Kidney (tissue), 22 donors: ENCODE measurements at places on chromosomes 11 and 22.

- DNase-seq = no peak
Measured at GRCh38 chr22:18994701-18995326, 58.7 kb upstream of the PRODH start.

GRCh38 chr22:17477391-17477833 is 85.9 kb upstream of the SLC25A18 start:
- DNase-seq = no peak

GRCh38 chr11:85809191-85809590 is 1.8 kb downstream of the SYTL2 start:
- DNase-seq = no peak

DNA sequence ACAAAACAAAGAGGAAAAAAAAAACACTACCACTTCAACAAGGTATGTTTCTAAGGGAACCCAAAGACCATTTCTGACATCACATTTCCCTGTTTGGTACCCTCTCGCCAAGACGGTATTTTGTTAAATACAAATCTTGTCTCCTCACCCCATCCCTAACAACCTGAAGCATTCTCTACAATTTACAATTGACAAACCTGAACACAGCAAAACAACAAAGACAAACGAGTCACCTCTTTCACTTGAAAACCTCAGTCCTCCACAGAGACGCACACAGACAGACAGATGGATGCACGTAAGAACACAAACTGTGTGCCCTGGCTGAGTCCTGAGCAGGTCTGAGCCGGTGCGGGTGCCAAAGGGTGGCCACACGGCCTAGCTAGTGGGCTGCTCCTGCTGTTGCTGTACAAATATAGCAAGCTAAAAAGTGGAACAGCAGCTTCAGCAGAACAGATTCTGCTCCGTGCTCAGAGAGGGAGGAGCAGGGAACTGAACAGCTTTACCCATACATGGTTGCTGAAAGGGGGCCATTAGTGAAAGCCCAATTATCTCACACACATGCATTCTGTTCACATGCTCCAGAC is 28.5 kb downstream of the CELF1 start:
- no peak for DNase-seq

DNA sequence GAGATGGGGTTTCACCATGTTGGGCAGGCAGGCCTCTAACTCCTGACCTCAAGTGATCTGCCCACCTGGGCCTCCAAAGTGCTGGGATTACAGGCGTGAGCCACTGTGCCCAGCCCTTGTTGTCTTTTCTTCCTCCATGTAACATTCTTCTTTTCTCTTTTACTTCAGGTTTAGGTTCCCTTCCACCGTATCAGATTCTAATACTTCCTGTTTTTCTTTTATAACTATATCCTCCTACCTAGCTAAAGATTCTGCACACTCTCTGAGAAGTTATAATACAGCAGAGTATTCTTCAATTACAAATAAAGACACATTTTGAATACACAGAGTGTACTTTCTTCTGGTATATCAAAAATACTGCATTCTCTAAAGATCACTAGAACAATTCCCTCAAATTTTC is 33.2 kb upstream of the GAB2 start:
- DNase-seq = no peak

DNA sequence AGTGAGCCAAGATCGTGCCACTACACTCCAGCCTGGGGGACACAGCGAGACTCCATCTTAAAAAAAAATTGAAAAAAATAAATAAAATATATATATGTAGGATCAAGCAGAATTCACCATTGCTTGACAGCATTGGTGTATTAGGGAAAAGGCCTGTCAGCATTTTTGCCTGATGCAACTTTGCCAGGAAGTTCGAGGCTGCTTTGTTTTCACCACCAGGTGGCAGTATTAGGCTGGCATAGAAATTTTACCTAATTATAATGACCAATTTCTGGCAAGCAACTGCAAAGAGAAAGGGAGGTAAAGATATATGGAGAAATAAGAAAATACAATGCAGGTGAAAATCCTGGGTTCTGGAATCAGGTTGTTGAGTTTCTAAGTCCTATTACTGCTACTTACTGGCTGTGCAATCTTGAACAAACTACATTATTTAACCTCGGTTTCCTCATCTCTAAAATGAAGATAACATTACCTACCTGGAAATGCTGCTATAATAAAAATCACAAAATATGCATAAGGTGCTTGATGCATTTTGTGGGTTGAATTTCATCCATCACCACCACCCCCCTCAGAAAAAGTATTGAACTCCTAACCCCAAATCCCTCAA is 24.7 kb downstream of the LAYN start:
- DNase-seq = no peak

- no peak for DNase-seq
Measured at GRCh38 chr22:27676545-27677213, 124.9 kb downstream of the MN1 start.

- peak; percentile 59 for DNase-seq
Measured at GRCh38 chr11:77088236-77089003, 14.2 kb upstream of the OMP start.

DNA sequence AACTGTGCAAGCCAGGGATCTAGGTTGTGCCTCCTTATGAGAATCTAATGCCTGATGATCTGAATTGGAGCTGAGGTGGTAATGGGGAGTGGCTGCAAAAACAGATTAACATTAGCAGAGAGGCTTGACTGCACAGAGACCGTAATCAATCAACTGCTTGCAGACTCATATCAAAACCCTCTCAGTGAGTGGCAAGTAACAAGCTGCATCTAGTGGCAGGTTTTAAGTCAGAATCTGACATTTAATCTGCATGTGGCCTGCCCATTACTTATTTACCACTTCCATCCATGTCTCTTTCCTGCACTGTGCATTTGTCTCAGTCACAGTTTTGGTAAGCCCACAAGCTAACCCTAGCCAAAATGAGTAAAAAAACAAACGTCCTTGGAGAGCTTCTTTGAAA is 11.2 kb downstream of the C11orf58 start:
- no peak for DNase-seq

GRCh38 chr11:133577403-133577802 is 45.1 kb upstream of the OPCML start:
- DNase-seq = no peak

DNA sequence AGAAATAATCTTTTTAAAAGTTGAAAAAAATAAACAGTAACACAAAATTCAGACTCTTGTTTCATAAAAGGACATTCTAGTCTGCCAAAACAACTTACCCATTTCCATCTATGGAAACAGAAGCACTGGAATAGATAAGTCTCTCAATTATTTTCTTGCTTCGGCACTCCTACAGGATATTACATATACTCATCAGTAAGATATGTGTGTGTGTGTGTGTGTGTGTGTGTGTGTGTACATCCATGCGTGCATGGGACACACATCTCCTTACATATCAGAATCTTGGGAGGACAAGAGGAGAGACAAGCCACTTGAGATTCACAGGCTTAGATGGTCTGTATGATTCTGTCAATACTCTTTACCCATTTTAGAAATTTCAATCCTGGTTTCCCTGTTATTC is 144.6 kb downstream of the ATG16L2 start:
- no peak for DNase-seq

DNA sequence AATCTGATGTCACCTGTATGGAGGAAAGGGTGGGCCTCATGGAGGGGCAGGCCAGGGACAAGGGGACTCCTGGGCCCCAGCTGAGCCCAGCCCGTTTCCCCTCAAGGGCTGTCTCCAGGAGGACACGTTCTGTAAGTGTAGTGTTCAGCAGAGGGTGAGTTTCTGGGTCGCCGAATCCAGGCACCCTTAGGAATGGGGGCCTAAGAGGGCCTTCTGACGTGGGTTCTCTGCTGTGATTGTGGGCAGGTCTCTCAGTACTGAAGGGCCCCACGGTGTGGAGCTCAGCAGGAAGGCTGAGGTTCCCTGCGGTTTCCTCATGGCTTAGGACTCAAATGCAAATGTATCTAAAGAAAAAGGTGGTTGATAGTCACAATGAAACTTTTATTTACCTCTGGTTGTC is 6.5 kb downstream of the PTDSS2 start:
- no peak for DNase-seq

DNA sequence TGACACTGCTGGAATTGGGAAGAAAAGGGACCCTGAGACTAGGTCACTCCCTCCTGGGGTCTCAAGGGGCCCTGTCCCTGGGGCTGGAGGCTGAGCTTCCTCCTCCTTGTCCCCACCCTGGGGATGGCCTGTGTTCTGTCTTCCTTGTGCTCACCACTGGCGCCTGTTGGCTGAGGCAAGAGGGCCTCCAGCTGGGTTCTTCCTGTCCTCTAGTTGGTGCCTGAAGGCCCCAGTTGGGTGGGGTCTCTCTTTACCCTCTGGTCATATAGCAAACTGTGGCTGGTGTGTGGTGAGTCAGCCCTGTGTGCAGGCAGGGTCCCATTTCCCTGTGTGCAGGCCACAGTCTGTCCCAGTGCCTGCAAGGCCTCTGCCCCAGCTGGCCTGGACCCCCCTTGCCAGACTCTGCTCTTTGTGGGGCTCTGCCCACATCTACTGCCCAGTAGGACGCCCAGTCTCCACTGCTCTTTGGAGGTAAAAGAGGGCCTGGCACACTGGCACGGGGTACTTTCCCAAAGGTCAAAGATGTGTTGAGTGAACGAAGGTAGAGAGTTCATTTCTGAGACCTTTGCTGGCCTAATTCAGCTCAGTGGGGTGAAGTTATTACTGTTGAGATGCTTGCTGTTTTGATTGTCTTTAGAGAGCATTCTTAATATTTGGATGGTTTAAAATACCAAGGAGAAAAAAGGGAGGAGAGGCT is 55.1 kb upstream of the CLDN5 start:
- no peak for DNase-seq

- DNase-seq = no peak
Measured at GRCh38 chr11:11351042-11351586, 1.9 kb downstream of the CSNK2A3 start.

DNA sequence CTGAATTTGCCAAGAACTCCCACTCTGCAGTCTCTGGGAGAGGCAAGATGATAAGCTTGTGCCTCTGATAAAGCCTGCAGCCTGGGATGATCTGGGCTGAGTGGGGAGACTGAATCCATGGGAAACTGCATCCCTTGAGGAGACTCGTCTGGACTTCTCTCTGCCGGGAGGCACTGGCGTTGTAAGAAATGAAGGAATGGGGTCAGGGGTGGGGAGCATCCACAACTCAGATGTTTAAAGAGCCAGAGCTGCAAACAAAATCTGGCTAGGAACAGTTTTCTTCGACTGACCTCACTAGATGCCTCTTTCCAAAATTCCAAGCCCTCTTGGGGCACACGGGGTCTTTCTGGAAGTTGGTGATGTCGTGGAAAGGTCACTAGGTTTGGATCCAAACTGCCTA is 64.4 kb downstream of the SPON1 start:
- DNase-seq = no peak

DNA sequence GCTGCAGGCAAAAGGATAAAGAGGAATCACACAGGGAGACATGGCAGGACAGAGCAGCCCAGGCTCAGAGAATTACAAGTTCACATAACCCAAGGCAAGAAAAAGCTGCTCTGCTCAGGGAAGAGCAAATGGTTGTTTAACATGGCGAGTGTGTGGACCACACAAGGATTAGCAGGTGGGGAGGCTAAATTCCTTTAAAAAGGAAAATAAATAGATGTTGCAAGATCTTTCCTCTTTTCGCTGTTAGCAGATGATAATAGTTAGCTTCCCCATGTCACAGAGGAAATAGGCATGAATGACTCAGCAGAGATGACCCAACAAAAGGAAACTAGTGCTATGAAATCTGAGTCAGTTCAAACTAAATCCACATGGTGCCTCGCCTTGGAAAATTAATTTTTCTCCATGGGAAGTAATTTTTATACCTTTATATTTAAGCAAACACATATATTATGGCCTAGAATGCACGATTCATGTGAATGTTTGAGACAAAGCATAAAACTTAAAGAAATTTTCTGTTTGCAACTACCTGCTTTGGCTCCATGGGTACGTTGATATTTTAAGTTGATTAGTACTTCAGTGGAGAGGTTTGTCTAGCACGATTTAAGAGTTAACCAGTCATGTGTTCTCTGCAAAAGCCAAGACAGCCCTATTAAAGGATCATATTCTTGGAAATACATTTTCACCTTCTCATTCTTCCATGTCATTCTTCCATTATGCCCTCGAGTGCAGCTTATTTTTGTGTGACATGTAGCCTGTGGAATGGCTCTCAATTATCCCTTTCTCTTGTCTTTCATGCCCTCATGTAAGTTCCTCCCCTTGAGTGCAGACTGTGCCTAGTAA is 38.5 kb upstream of the FJX1 start:
- no peak for DNase-seq

GRCh38 chr22:35835998-35836691 is 118.5 kb downstream of the APOL5 start:
- peak; percentile 84 for DNase-seq

- no peak for DNase-seq
Measured at GRCh38 chr11:133815636-133816035, 29.7 kb downstream of the SPATA19 start.

DNA sequence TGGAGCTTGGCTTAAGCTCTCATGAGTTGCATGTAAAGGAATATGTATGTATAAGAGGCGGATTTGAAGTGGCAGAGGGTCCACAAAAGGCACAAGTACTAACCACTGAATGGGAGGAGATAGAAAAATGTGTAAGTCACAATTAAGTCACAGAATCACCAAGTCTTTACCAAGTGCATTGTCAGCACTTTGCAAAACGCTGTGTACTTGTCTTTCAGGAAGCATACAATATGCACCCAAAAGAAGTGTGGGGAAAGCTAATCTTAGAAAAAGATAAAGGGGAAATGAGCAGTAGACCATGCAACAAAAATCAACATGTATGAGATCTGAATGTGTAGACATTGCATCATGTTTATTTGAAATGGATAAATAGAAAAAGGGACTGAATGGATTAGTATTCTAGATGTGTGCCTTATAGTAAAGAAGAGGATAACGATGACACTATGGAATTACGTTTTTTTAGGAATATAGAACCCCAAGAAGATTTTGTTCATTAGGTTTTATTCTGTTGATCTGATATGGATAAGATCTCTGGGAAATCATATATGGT is 4.5 kb downstream of the CNTF start:
- no peak for DNase-seq

- DNase-seq = peak; percentile 66
Measured at GRCh38 chr11:8070417-8071115, 10.4 kb upstream of the TUB start.

DNA sequence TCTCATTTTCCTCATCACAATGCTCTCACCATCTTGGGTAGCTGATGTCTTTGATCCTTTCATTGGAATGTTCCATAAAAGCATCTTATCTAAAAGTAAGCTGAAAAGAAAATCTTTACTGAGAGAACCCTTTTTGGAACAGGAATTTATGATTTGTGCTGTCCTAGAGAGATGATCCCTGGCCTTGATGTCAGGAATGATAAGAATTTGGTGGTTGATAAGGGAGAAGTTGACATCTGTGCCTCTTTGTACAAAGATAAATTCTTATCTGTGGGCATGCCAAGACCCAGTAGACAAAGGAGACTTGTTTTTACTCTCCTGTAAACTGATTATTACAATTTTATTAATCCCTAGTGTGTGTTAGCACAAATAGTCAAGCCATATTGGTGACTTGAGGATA is 36.9 kb downstream of the NAALAD2 start:
- no peak for DNase-seq

GRCh38 chr11:57903441-57904123 is 120.1 kb upstream of the OR9Q1 start:
- DNase-seq = no peak

DNA sequence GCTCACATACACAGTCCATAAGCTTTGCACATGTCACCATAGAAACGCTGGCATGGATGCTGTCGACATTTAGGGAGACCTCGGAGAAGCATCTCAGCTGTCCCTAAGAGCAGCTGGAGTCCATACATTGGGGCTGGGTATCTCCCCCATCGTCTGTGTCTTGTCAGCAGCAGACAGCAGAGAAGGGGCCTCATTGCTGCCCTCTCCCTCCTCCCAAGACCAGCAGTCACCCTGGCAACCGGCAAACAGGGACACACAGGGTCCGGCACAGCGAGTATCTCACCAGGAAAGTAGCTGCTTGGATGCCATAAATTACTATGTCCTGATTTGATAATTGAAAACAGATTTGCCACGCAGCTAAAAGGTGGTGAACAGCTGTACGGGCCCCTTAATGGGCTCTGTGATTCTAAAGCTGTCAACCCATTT is 84.4 kb downstream of the CD44 start:
- DNase-seq = peak; percentile 79
